ENCODE measurements at places on chromosomes 4 and X. TPM values are rescaled to one million over a fixed set of nuclear protein-coding genes. Genes with fewer than 3 reads are reported as not detected.

HTATSF1 gene
- total RNA-seq = 52.5 TPM

SSX2 gene
- total RNA-seq = not detected

KCND1 gene
- total RNA-seq = 2.4 TPM

CLTRN gene
- total RNA-seq = 0.90 TPM
